ENCODE measurements at places on chromosomes 2 and 18.
A peak's percentile ranks its signal among the peaks of the same experiment; 100 is the strongest.

DNA sequence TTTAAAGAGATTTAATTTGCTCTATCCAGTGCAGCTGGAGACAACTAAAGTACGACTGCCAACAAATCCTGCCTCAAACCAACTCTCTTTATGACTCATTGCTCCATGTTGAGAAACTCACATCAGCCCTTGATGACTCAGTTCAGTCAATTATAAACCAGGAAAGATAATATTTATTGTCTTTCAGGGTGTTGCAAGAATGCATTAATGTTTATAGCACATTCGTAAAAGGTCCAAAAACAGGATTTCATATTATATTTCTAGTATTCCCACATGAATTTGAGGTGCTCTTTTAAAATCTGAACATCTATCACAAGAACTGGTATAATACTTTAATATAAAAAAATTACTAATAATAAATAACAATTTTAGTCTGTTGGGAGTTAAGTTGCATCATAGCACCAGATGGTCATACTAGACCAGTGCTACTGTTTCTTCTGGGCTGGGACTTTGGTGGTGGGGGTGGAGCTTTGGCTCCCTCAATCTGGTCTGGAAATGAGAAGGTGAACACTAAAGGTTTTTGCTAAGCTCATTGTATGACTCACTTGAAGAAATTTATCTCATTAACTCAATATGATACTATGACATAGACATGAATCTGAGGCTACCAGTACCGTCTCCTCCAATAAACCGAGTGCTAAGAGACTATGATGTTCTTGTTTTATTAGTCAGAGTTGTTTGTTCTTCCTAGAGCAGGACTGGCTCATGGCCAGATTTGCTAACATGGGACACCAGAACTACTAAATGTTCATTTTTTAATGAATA lies 26.6 kb upstream of the MAP3K20 start:
- DNase-seq = peak; percentile 44

DNA sequence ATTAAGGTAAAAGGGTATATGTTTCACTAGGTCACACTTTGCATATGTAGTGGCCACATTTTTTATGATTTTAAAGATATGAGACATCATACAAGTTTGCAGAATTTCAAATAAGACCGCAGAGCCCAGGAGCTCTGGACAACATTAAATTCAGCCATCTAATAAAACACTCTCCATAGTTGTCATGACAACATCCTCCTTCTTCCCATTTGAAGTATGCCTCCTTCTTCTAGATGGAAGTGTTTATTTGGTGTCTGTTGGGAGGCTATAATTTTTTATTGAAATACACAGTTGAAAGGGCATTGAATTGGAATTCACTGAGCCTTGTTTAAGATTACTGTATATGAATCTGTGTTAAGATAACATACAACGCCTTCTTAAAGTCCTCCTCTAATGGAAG lies 467.3 kb downstream of the CMPK2 start:
- DNase-seq = peak; percentile 11

DNA sequence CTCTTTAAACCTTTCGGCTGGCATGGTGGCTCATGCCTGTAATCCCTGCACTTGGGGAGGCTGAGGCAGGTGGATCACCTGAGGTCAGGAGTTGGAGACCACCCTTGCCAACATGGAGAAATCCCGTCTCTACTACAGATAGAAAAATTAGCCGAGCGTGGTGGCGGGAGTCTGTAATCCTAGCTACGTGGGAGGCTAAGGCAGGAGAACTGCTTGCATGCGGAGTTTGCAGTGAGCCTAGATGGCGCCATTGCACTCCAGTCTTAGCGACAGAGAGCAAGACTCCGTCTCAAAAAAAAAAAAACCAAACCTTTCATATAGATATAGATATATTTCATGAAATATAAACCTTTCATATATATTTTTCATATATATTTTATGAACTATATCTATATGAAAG lies 864.7 kb downstream of the TRIB2 start:
- no peak for DNase-seq

- DNase-seq = no peak
These were observed 8.2 kb upstream of the INPP1 start for GRCh38 chr2:190335225-190335559.

DNA sequence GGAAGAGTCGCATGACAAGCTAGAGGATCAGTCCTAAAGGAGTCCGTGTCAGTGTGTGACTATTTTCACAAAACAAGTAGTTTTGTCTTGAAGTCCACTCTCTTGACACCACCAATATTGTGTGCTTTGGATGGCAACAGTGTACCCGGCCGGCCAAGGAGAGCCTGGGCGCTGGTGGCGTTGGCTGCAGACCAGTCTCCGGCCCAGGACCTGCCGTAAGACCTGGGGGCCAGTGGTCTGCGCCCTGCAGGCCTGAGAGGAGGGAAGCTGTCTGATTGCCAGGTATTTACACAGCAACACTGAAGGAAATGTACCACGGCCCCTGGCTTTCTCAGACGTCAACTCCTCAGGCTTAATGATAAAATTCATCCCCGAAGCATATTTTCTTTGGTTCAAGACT lies 472.4 kb upstream of the SALL3 start:
- DNase-seq = no peak
